Aorta (tissue), 5 donors: ENCODE measurements at places on chromosomes 5 and 9. TPM values are rescaled to one million over a fixed set of nuclear protein-coding genes. Genes with fewer than 3 reads are reported as not detected.
A peak's percentile ranks its signal among the peaks of the same experiment; 100 is the strongest.

PAIP1 gene
- 65.8 TPM for total RNA-seq

GRCh38 chr5:133384120-133384855, 228.1 kb downstream of the FSTL4 start:
- H3K4me3 ChIP-seq = no peak overlapping the region
- no peaks in the 10 kb centered on the region for H3K36me3 ChIP-seq
- no peak for DNase-seq
- H3K27ac ChIP-seq = no peak overlapping the region
- H3K4me1 ChIP-seq = no peaks in the 10 kb centered on the region

DNA sequence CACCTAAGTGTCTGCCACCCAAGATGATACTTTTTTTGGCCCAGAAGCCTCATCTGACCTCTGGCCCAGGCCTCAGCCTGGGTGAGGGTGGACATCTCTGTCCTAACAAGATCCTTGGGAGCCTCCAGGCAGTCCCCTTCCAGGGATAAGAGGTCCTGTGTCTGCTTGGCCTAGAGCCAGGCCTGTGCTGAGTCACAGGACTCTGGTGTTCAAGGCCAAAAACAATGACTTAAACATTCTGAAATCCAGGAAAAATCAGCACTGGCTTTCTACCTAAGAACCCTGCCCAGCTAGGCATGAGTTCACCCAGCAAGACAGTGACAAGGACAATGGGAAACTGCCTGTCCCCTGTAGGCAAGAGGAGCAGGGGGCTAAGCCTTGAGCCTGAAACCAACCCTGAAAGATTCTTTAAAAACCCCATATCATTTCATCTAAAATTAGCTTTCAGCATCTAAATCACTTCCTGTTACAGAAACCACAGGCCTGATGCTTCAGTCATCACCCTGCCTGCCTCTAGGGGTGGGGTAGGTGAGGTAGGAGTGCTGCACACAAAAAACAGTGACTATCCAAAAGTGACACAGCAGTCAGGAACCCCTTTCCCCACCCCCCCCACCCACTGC, 29.9 kb downstream of the CSF2 start:
- H3K4me3 ChIP-seq = no peak overlapping the region
- H3K4me1 ChIP-seq = no peaks in the 10 kb centered on the region
- H3K27ac ChIP-seq = peak overlapping the region; percentile 23
- no peaks in the 10 kb centered on the region for H3K27me3 ChIP-seq
- H3K36me3 ChIP-seq = no peaks in the 10 kb centered on the region

LURAP1L gene
- total RNA-seq = 25.1 TPM

WNT8A gene
- total RNA-seq = not detected

GRCh38 chr9:18189871-18190670, 283.9 kb upstream of the ADAMTSL1 start:
- peaks cover 6% of the 10 kb centered on the region for H3K4me1 ChIP-seq
- no peaks in the 10 kb centered on the region for H3K27me3 ChIP-seq
- H3K36me3 ChIP-seq = no peaks in the 10 kb centered on the region
- no peak for DNase-seq
- H3K27ac ChIP-seq = no peak overlapping the region
- H3K4me3 ChIP-seq = no peak overlapping the region

- no peaks in the 10 kb centered on the region for H3K27me3 ChIP-seq
- DNase-seq = no peak
- H3K4me1 ChIP-seq = no peaks in the 10 kb centered on the region
These were observed 39.3 kb downstream of the NUDT12 start for GRCh38 chr5:103523319-103523718.

LMX1B gene
- total RNA-seq = 1.6 TPM

DNA sequence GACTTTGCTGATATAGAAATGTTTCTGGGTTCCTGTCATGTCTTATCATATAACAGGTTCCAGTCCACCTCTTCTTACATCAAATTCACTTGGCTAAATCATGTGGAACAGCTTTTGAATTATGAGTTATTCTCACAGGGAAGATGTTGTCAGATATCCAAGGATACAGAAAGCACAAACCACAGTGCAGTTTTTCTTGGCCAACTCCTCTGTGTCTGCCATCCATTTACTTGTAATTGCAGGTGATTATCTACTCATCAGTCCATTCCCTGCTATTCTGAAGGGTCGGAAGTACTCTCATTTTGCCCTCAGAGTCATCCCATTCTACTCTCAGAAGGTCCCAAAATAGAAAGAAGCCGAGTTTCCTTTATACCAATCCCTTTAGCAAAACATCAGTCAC, 10.0 kb downstream of the MARCHF11 start:
- H3K27ac ChIP-seq = no peak overlapping the region
- H3K4me1 ChIP-seq = no peaks in the 10 kb centered on the region

DNA sequence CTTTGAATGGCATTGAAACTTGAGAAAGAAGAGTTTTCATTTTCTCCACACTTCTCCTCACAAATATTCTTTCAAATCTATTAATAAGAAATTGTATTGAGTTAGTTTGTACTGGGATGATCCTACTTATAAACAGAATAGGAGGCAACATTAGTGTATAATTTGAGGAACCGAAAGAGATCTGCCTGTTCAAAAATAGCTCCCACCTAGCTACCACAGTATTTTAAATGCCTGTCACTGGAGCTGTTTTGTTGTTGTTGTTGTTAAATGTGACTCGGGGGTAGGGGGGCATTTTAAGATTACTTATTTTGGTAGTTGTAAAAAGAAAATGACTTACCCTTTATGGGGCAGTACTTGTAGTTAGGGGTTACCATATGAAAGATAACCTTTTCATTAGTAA, 20.1 kb upstream of the HAPLN1 start:
- no peak overlapping the region for H3K4me3 ChIP-seq
- no peak overlapping the region for H3K27ac ChIP-seq
- H3K27me3 ChIP-seq = no peaks in the 10 kb centered on the region

DNA sequence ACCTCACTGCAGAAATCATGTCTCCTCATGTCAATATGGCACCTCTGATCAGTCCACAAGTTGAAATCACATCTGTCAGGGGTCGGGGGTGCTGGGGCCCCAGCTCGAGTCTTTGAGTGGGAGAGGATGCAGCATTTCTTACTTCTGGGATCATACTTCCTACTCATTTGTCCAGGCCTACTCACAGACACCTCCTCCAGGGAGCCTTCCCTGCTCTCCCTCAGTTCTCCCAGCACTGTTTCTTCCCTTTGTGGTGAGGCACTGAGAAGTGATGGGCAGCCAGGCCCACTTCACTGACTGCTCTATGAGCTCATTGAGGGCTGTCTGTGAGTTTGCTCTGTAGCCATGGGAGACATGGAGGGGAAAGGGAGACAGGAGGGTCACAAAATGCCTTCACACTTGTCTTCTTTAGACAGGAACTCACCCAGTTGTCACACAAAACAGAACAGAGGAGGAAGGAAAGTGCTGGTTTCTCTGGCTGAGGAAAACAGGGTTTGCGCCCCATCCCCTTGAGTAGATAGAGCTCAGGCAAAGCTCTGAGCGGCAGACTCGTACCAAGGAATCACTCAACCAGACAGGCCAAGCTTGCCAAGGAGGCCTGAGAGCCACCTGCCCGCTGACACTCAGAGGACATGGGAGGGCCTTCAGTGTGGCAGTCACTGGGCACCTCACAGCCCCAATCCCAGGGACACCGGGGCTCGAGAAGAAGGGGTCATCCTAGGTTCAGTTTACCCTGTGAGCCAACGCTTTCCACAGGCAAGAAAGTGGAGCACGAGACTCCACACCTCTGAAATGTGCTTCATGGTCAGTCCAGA, 152.9 kb downstream of the GABBR2 start:
- H3K27me3 ChIP-seq = no peaks in the 10 kb centered on the region
- no peak overlapping the region for H3K4me3 ChIP-seq
- H3K27ac ChIP-seq = no peak overlapping the region
- H3K36me3 ChIP-seq = no peaks in the 10 kb centered on the region

DNA sequence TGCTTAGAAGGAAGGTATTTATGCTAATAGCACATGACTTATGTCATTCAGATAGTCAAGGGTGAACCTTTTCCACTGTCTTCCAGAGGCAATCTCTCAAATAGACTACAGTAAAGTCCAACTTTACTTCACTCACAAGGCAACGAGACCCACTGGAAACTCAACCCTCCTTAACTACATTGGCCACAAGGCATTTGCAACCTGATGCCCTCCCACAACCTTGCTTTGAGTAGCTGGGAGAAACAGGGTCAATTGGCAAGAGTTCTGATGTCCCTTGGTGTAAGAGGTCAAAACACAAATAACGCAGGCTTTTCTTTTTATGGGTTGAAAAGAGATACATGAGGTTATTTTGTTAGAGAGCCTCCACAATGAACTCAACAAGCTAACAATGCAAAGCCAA, 6.1 kb downstream of the GAS1 start:
- no peak overlapping the region for H3K4me3 ChIP-seq
- no peaks in the 10 kb centered on the region for H3K27me3 ChIP-seq
- DNase-seq = no peak

GRCh38 chr9:14063756-14064155, 250.2 kb downstream of the NFIB start:
- no peaks in the 10 kb centered on the region for H3K27me3 ChIP-seq
- DNase-seq = no peak
- no peak overlapping the region for H3K27ac ChIP-seq
- no peak overlapping the region for H3K4me3 ChIP-seq

GRCh38 chr9:98007251-98007928, 24.2 kb downstream of the ANP32B start:
- H3K27ac ChIP-seq = no peak overlapping the region
- no peak overlapping the region for H3K4me3 ChIP-seq
- peaks cover 2% of the 10 kb centered on the region for H3K4me1 ChIP-seq
- H3K36me3 ChIP-seq = peaks cover 5% of the 10 kb centered on the region
- DNase-seq = no peak
- H3K27me3 ChIP-seq = no peaks in the 10 kb centered on the region

PPP2R2B gene
- total RNA-seq = 15.0 TPM

- H3K4me3 ChIP-seq = no peak overlapping the region
- H3K27me3 ChIP-seq = no peaks in the 10 kb centered on the region
- no peaks in the 10 kb centered on the region for H3K4me1 ChIP-seq
- no peaks in the 10 kb centered on the region for H3K36me3 ChIP-seq
- no peak for DNase-seq
- H3K27ac ChIP-seq = no peak overlapping the region
These were observed 3.6 kb upstream of the CTXN3 start for GRCh38 chr5:127645300-127645726.

- H3K27ac ChIP-seq = no peak overlapping the region
- no peaks in the 10 kb centered on the region for H3K36me3 ChIP-seq
- no peak for DNase-seq
- H3K27me3 ChIP-seq = no peaks in the 10 kb centered on the region
- H3K4me1 ChIP-seq = no peaks in the 10 kb centered on the region
- no peak overlapping the region for H3K4me3 ChIP-seq
These were observed 88.1 kb upstream of the RNF180 start for GRCh38 chr5:64077589-64077988.

DNA sequence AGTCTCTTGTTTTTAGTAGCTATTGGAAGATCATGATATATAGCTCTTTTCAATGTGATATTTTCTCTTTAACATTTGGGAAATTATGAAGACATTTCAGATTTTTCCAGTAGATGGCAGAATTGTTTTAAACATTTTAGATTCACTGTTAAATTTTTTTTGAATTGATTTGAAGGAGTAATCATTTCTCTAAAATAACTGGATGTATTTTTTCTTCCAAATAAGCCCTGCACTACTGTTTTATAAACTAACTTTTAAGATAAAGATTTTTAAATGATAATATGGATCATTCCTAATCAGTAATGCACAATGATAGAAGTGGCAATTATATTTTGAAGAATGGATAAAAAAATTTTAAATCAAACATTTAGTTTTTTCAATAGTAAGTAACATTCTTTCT, 14.2 kb downstream of the NDUFAF2 start:
- DNase-seq = no peak
- no peaks in the 10 kb centered on the region for H3K27me3 ChIP-seq
- no peaks in the 10 kb centered on the region for H3K4me1 ChIP-seq
- no peak overlapping the region for H3K4me3 ChIP-seq
- no peaks in the 10 kb centered on the region for H3K36me3 ChIP-seq
- no peak overlapping the region for H3K27ac ChIP-seq

AGXT2 gene
- not detected for total RNA-seq

GRCh38 chr9:98342820-98343210, 87.4 kb upstream of the TBC1D2 start:
- peaks cover 2% of the 10 kb centered on the region for H3K27me3 ChIP-seq
- DNase-seq = no peak
- H3K4me1 ChIP-seq = no peaks in the 10 kb centered on the region
- no peak overlapping the region for H3K4me3 ChIP-seq

SEC24A gene
- total RNA-seq = 28.8 TPM
